ENCODE measurements at places on chromosomes 2 and 18.

DNA sequence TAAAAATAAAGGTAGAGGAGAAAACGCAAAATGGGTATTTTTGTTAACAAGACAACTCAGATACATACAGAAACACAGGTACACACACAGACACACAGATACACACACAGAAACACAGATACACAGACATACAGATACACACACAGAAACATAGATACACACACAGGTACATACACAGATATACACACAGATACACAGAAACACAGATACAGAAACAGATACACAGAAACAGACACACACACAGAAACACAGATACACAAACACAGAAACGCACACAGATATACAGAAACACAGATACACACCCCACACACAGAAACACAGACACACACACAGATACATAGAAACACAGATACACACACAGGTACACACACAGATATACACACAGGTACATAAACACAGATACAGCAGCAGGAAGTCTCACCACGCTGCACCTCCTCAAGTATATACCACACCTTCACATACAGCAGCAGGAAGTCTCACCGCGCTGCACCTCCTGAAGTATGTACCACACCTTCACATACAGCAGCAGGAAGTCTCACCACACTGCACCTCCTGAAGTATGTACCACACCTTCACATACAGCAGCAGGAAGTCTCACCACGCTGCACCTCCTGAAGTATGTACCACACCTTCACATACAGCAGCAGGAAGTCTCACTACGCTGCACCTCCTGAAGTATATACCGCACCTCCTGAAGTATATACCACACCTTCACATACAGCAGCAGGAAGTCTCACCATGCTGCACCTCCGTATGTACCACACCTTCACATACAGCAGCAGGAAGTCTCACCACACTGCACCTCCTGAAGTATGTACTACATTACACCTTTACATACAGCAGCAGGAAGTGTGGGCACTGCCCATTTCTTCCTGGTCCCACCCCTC lies 250.5 kb downstream of the HDAC4 start:
- DNase-seq = no peak

DNA sequence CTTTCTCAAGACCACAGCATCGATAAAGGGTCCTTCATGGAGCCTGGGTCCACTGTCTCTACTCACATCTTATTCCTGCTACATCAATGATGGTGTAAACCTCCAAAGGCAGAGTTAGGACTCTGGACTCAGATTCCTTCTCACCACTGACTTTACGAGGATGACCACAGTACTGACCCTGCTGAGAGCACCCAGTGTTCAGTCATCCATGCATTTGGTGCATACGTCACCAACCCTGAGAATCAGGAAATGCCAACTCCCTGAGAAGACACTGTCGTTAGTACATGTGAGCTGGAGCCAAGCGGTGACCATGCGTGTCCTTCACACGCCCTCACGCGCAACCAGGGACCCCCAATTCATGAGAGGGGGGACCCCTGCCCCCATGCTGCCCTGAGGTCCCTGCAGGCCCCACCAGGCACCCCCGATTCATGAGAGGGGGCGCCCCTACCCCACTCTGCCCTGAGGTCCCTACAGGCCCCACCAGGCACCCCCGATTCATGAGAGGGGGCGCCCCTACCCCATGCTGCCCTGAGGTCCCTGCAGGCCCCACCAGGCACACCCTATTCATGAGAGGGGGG lies 178.4 kb upstream of the TPO start:
- DNase-seq = no peak

GRCh38 chr2:86053166-86053565 lies 52.5 kb downstream of the POLR1A start:
- no peak for DNase-seq

DNA sequence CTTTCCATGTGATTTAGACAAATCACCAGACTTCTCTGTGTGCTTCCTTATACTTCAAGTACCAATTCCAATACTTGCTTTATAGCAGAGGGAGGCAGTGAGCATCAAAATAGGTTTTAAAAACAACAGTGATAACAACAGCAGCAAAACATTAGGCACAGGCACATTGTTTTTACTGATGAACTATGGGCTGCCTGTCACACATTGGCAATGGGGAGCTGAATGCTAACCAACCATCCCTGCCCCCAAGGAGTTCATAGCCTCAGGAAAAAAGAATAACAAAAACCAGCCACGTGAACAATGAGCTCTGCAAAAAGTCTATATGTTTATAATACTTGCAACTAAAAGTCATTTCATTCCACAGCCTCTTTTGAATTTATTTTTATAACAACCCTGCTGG lies 287.9 kb upstream of the TRIB2 start:
- DNase-seq = no peak

DNA sequence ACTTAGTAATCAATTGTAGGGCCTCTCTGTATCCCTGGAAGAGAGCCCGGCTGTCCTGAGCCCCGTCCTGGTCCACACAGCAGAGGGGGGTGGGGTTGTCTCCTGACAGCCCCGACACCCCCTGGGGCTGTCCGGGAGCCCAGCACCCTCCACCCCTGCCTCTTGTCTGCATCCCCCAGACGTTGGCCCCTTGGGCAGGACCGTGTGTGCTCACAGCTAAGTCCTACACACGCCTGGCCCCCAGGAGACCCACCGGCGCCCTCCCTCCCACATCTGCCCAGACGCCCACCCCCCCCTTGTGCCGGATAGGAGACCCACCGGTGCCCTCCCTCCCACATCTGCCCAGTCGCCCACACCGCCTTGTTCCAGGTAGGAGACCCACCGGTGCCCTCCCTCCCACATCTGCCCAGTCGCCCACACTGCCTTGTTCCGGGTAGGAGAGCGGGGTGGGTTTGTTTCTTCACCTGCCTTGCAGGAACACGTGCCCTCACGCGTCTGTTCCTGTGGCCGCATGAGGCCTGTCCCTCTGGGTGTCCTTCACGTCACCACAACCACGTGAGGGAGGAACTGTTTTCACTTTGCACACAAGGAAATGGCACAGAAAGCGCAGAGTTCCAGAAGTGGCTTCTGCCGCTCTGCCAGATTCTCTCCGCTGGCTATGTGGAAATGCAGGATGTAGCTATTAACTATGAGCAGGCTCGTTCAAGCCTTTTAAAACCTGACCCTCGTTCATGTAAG lies 61.1 kb upstream of the NFATC1 start:
- DNase-seq = no peak
